SK-N-MC (cell line): ENCODE measurements at places on chromosomes 16 and 17.

DNA sequence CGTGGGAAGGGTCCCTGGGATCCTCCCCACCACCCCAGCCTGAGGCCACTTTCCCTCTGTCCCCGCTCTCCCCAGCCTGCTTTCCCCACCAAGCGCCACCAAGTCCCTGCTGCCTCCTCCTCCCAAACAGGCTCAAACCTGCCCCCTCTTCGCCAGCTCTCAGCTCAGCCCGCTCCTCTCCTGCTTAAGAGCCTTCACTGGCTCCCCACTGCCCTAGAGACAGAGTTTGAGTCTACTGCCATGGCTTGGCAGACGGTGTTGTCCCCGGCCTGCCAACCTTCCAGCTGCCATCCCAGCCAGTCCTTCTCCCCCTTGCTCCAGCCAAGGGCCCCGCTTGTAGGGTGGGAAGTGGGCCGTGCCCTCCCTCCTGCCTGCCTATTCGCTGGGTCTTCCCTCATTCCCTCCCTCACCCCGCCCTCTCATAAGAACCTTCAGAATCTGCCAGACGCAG is 11.1 kb downstream of the IL4R start:
- no peak for DNase-seq

- no peak for DNase-seq
These were observed 9.9 kb downstream of the ZFP90 start for GRCh38 chr16:68548947-68549346.

DNA sequence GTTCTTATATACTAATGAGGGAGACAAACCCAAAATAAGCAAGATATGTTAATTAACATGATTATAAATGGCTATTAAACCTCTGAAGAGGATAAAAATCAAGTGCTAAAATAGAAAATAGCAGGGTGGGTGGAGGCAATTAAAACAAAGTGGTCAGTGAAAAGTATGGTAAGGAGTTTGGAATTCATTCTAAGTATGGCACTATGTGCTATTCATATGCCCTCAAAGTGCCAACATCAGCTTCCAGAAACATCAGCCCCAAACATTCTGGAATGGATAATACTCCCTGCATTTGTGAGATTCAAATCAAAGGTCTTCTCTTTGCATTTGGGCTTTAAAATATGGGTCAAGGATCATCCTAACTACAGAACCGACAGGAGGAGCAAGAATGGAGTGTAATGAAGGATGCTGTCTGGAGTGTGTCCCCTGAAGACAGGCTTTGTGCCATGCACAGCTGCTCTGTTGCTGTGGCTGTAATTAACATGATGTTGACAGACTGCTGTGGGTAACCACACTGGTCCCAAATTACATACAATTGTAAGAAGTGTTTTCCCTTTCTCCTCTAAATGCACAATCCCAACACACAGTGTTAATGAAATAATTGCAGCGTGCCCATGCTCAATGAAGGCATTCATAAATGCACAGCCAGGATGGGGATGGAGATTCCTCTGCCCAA is 93.1 kb downstream of the VAT1L start:
- DNase-seq, result no peak

- DNase-seq, result no peak
These were observed 11.8 kb downstream of the HID1 start for GRCh38 chr17:74960570-74961342.

GRCh38 chr17:10790491-10791401 is 13.2 kb downstream of the TMEM238L start:
- no peak for DNase-seq

DNA sequence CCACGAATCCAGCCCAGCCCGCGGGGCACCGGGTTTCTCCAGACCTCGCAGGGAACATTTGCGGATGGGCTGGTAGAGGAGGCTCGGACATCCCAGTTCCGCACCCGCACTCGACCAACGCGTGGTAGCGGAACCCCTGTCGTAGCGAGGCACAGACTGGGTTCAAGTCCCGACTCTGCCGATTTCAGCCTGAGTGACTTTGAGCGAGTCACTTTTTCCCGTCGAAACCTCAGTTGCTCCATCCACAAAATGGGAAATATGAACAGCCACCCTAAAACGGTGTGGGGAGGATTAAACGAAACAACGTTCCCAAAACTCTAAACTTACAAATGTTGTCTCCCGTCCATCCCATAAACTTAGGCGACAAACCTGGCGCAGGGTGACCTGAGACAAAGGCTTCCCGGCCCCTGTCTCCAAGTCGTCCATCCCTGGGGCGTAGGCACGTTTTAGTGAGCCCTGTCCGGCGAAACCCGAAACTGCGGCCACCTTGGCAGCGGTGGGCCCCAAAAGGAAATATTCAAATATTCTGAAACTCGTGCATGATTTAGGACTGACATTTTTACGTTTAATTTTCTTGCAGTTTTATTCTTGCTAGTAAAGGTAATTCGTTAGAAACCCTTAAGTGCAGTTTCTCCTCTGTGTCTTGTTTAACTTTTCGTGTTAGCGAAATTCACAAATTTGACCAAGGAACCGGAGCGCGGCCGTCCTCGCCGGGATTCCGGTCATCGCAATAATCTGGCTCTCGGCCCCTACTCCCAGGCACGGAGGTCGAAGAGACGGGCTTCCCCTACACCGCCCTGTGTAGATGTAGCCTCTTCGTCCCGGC is 1.9 kb upstream of the MLLT6 start:
- no peak for DNase-seq

DNA sequence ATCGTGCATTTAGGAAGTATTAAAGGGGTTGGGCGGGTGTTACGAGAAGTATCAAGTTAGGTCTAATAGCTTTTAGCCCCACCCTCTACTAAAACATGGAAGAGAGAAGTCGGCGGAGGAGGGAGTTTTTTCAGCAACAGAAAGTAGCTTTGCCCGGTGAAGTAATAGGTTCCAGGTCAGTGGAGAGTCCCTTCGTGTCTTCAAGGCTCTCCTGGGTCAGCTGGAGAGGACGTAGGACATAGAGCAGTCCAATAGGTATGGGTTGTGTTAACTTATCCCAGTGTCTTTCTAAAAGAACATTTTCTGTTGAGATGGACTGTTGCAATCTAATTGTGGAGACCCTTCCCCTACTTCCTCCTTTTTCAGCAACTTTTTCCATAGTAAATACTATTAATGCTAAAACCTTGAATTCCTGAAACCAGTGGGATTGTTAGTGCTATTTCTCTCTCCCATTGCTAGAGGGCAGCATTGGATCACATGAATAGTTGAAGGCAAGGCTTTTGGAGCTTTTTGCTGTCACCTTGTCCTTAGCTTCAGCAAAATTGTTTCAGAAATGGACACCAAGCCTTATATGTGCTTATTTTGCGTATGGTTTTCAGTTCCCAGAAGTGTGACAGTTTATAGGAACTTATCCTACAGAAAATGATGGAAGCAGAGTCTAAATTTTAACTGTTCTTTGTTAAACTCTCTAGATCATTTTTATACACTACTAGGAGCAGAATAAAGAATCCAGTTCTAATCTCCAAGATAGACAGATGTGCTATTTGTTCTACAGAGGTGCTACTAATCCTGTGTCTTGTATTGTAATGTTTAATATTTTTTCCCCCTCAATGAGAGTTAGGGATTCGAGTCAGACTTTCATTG is 38.4 kb downstream of the UTP18 start:
- no peak for DNase-seq

GRCh38 chr17:7184647-7185046 is 5.5 kb upstream of the ASGR1 start:
- no peak for DNase-seq

DNA sequence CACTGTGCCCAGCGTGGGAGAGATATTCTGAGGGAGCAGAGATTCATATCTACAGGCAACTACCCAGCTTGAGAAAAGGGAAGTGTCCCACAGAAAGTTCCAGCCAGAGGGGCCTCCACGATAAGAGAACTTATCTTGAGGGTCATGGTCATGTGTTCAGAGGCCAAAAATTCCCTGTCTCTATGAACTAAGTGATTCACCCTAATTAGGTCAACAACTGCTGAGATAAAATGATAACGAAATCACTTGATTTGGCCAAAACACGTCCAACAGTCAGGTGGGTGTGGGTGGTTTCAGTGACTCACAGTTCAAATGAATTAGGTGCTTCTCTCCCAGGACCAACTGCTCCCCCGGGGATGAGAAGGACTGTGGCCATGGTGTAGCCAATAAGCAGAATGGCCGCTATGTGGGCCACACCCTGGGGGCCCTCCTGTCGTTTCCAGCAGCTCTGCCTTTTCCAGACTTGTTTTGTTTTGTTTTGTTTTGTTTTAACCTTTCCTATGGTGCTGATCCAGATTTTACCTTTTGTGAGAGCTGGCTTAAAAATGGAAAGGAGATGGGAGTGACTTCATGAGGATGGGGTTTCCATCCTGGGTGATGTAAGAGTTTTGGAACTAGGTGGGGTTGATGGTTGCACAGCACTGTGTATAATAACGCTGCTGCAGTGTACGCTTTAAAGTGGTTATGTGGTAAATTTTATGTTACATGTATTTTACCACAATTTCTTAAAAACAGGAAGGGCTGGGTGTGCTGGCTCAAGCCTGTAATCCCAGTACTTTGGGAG is 8.7 kb downstream of the DNAI2 start:
- no peak for DNase-seq

DNA sequence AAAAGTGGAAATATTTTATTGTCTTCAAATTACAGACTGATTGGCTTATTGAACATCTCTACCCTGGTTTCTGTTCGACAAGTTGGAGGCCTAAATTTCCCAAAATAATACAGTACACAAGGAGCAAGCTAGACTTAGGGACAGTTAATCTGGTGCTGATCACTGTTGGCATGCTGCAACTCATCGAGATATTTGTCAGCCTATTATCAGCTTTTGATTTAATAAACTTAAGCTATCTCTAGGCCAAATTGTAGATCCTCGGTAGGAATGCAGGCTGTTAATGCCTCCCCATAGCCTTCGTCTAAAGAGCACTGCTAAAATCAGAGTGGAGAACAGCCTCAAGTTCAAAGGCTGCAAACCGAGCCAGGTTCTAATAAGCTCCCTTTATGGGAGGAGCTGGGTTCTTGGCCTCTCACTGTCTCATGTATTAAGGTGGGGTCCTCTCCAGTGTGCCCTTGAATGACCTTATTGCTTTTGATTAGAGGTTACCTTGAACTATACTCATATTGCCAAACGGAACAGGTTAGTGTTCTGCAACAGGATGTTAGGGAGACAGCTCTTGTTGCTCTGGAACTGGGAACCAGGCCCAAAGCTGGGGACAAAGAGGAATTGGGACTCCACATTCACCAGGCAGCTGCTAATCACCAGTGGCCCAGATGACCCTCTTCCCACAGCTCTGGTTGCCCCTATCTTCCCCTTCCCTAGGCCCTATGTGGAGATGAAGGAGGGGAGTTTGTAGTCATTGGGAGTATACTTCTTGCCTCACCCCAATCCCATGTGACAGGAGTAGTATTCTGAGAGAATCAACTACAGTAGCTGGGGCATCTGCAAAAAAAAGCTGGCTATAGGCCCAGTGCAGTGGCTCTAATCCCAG is 69.5 kb upstream of the NOL11 start:
- no peak for DNase-seq

DNA sequence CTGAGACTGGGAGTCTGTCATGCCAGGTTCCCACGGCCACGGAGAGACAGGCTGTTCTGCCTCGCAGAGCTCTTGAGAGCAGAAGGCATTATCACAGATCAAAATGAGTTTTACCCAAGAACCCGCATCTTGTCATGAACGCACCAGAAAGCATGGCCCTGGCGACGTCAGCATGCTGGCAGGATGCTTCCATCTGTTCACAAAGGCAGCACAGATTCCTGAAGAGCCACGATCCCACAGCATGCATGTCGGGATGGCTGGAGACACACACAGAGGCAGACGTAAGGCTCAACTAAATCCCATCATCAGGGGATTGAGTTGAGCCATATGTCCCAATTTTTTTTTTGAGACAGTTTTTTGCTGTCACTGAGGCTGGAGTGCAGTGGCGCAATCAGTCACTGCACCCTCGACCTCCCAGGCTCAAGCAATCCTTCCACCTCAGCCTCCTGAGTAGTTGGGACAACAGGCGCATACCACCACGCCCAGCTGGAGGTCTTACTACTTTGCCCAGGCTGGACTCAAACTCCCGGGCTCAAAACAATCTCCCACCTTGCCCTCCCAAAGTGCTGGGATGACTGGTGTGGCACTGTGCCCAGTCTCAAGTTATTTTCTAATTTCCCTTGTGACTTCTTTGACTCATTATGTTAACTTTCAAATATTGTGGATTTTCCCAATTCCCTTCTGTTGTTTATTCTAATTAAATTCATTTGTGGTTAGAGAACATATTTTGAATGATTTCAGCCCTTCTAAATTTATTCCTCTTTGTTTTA is 11.1 kb downstream of the FANCA start:
- no peak for DNase-seq

DNA sequence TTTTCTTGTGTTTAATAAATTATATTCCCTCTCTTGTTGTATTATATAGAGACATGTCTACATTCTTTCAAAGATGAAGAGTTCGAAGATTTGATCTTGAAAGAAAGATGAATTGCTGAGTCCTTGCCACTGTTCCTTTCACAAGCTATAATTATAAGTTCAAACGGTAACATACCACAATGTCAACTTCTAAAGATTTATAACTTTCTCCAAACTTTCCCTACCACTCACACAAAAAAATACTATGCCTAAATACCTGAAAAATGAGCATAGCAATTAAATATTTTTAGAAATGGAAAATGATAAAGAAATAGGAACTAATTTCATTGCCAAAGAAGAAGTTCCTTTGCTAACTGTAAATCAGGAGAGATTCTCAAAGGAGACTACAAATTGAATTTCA is 50.6 kb downstream of the BRIP1 start:
- no peak for DNase-seq

DNA sequence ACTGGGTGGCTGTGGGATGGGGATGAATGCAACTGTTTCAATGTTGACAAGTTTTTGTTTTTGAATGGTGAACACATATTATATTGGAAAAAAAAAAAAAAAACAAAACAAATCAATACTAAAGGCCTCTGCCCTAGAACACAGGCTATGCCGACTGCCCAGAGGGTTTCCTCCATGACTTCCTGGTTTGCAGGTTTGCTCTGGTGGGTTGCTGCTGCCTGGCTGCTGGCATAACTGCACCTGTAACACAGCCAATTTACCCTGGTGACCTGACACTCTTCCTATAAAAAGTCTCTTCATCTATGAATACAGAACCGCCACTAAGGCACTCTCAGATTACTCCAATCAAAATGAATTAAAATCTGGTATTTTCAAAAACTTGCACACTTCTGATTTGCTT is 10.4 kb downstream of the GLYR1 start:
- no peak for DNase-seq

- no peak for DNase-seq
These were observed 7.3 kb upstream of the WDR45B start for GRCh38 chr17:82655523-82655922.

GRCh38 chr16:22400900-22401299 is 26.5 kb upstream of the CDR2 start:
- no peak for DNase-seq

- no peak for DNase-seq
These were observed 622.2 kb downstream of the TOX3 start for GRCh38 chr16:51924744-51925143.
